Activated T-helper 17 cell treated with anti-CD3 and anti-CD28 coated beads, Interleukin-2, amount 50 U/mL, for 72 hours (primary cell): ENCODE measurements at places on chromosomes 2 and 18. TPM values are rescaled to one million over a fixed set of nuclear protein-coding genes. Genes with fewer than 3 reads are reported as not detected.

LIMS4 gene
- 0.43 TPM for total RNA-seq

DNA sequence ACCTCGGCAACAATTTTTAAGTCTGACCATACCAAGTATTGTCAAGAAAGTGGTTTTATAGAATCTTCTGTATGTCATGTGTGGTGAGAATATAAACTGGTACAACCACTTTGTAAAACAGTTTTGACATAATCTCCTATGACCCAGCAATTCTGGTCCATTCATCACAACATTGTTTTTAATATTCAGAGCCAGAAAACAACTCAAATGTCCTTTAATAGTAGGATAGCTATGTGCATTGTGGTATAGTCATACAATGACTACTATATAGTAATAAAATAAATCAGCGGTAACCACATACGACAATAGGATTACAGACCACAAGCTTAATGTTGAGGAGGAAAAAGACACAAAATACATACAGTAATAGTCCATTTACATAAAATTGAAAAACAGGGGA lies 175.2 kb upstream of the SPATS2L start:
- ATAC-seq, result no peak

DNA sequence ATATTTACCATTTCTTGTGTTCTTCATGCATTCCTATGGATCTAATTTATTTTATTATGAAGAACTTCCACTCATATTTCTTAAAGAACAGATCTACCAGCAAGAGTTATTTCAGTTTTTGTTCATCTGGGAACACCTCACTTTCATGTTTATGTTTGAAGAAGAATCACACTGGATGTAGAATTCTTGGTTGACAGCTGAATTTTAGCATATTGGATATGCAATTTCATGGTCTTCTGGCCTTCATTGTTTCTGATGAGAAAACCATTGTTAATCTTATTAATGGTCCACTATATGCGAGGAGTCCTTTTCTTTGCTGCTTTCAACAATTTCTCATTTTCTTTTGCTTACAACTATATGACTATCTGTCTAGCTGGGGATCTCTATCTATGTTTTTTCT lies 189.2 kb downstream of the UXS1 start:
- no peak for ATAC-seq

DNA sequence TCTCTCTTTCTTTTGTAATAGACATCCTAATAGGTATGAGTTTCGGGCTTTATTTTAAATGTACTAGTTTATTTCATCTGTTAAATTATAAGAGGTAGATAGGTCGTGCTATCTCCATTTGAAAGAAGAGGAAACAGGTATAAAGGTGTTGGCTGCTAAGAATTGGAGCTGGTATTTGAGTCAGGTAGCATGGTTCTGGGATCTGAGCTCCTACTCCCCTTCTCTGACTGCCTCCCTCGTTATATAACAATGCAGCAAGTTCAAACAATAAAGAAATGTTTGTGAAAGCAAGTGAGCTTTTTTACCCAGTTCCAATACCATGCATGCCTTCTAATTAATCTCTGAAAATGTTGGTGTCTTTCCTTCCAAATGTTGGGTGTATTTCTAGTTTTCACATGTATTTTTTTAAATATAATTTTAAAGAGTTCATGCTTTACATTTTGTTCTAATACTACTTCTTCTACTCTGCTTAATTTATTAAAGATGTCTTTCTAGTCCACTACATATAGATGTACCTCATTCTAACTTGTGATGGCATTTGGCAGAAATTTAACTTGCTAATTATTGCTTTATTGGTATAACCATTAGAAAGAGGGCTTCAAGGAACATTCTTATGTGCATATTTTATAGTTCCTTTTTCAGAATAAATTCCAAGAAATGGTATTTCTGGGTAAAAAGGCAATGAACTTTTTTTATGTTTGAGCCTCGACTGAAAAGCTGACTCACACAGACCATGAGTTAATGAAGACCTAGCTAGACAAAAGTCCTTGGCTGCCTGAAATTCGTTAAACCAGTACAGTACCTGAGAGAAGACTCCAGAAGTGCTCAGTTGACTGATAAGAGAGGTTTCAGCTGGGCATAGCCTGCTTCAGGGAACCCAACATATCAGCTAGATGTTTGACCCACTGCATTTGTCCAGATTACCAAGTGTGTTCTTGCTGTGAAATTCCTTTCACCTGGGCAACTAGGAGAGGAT lies 133.5 kb downstream of the CERS6 start:
- ATAC-seq, result no peak

DNA sequence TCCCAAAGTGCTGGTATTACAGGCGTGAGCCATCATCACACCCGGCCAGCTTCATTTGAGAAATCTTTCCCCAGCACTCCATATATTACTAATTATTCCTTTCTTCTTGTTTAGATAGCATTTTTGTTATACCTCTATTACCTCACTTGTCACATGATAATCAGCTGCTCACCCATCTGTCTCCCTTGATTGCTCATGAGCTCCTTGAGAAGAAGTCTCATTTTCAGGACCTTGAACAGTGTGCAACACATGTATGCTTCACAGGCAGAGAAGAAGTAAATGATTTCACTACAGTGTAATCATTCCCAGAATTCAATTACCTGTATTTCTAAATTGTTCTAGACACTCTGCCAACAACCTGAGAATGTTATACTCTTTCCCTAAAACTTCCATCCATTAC lies 6.2 kb downstream of the PAIP2B start:
- ATAC-seq, result no peak

DNA sequence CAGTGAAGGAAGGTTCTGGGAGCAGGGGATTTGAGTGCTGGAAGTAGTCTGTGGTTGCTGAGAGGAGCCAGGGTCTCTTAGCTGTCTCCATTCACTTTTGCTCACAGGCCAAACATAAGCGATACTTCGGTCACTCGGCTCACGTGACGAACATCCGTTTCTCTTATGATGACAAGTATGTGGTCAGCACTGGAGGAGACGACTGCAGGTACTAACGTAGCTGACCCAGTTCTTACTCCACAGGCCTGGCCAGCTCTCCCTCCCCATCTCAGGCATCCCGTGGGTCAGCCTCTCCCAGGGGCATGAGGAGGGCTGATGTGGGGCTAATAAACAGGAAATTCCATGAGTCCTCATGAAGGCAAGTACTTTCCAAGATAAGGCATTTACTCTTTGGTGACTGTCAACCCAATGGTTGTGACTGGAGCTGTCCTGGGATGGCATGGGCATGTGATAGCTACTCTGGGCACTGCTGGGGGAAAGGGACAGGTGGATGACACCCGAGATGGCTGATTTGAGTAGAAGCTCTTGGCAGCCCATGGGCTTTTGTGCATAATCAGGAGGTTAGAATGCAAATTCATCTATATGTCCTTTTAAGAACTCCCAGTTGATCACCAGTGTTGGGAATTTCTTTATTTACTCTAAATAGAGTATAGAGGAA lies 81.6 kb downstream of the RTN4 start:
- ATAC-seq, result no peak
